ENCODE measurements at places on chromosomes 1 and 21.
A peak's percentile ranks its signal among the peaks of the same experiment; 100 is the strongest.

- no peak for DNase-seq
Observed at GRCh38 chr1:234990874-234991801, 137.5 kb downstream of the TOMM20 start.

DNA sequence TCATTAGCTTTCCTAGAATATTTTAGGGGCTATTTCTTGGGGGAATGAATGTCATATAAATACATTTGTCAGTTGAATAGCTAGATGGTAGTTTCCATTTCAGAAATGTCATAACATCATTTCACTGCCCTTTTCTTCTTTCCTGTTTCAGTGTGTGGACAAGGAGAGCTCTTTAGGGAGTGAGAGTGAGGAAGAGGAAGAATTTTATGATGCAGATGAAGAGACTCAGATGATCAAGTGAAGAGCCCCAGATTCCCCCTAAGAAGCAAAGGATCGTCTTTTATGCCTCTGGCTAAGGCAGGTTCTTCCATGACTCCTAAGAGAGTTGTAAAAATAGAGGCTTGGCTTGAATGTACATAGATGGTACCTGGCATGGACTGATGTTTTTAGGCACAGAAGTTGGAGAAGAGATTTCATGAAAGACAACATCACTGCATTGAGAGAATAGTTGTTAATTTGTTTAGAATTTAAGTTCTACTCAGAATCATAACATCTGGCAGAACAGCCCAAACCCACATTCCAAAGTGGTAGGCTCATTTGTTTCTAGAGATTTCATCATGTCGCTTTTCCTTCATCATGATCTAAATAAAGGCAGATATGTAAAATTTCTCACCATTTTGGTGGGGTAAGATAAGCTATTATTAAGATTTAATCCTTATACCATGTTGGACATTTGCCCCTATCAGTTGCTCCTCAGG lies 44.2 kb upstream of the MAB21L3 start:
- DNase-seq: no peak

- DNase-seq: no peak
Observed at GRCh38 chr1:214448536-214448935, 102.9 kb downstream of the PTPN14 start.

DNA sequence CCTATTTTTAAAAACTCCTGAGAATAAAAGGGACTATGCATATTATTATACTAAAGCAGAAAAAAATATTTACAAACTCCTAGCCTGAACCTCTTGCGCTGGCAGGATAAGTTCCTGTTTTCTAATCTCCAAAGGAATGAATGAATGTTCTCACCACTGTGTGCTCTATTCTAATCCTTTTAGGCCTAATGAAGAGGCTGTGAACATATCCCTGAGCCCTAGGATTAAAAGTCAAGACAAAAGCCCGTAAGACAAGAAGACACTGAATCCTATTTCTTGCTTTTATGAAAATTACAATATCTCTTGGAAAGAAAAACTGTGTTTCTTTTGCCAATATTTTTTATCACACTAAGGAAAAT lies 317.5 kb downstream of the HHAT start:
- no peak for DNase-seq

GRCh38 chr21:31837618-31838390 lies 35.0 kb upstream of the HUNK start:
- DNase-seq: no peak

DNA sequence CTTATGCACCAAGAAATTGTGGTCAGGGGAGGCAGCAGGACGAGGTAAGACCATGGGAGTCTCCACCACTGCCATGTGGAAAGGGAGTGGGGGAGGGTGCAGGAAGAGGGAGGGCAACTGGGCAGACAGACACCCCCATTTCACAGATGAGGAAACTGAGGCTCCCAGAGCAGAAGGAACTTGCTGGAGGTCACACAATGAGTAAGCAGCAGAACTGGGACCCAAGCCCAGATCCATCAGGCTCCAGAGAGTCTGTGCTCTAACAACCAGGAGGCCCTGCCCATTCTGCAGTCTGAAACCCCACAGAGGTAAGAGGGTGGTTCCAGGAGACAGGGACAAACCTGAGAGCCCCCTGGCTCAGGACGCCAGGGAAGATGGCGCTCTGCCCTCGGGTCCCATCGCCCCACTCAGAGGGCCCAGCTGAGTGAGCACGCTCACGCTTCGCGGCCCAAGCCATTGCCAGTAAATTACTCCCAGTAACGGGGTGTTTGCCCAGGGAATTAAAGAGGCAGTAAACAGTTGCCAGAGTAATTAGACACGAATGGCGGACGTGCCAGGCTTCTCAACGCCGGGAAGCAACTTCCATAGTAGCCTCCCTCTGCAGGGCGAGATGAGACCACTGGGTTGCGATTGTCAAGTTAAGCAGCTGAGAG lies 59.2 kb downstream of the MATN1 start:
- peak; percentile 17 for DNase-seq

- no peak for DNase-seq
Observed at GRCh38 chr1:114715952-114716303, 643 bp downstream of the NRAS start.

- no peak for DNase-seq
Observed at GRCh38 chr1:64590316-64590715, 120.4 kb downstream of the CACHD1 start.

DNA sequence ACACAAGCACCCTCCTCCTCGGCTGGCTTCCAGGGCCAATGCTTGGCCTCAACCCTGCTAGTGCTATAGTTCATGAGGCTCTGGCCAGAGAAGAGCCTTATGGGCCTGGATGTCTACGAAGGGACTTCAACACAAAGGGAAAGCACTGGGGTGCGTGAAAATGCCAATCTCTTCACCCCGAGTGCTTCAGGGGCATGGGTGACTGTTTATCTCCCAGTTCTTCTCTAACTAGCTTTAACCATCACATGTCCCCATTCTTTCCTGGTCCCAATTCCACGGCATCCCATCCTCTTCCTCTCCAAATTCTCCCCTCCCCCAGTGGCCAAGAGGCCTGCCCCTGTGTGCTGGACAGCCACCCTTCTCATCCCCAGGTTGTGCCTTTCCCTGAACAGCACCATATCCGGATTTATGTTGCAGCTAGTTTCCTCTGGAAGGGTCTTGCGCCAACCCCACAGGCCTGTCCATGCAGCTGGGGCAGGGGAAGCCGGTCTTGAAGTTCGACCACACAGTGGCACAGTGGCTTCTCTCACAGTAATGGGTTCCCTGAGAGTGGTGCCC lies 16.7 kb downstream of the ABCA4 start:
- DNase-seq: no peak

DNA sequence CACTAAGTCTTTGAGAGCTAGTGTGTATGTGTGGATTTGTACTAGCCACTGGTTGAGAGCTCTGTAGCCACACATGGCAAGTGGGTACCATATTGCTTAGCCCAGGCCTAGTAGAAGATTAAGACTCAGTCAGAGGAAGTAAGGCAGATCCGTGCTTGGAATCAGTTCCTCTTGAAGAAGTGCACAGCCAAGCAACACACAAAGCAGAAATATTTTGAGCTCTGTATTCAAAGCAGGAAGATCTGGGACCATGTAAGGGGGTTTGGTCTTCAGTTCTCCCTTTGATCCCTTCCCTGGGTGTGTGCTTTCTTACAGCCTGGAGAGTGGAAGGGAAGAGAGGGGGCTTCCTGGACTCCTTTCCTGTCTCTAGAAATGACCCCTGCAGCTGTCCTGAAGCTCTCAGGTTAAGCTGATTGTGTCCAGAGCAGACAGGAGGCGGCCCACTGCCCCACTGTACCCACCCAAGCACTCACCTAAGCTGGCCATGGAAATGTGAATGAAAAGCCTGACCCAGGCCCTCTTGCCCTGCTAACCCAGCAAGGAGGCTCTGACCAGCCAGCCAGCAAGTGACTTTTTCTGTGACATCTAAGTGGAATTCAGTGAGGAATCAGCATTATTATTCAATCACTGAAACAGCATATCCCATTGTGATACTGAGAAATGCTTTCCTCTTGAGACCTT lies 3.6 kb downstream of the ETS2 start:
- peak; percentile 53 for DNase-seq

DNA sequence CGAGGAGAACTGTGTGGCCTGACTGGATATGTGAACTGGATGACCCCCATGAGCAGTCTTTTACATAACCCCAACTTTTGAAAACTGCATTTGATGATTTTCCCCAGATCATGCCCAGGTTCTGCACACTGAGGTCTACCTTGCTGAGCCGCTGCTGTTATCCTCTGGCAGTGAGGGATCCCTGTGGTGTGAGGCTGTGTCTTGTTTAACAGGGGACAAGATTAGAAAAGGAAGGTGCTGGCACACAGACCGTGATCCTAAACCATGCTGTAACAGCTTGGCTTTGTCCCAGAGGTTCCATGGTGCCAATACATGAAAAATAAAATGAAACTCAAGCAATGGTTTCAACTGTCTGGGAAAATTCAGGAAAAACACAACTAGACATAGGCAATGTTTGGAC lies 134.2 kb downstream of the ZZZ3 start:
- DNase-seq: no peak

GRCh38 chr21:30269803-30270530 lies 12.8 kb downstream of the KRTAP24-1 start:
- no peak for DNase-seq

- DNase-seq: no peak
Observed at GRCh38 chr1:161952607-161953172, 71.0 kb downstream of the OLFML2B start.

- no peak for DNase-seq
Observed at GRCh38 chr21:27622631-27623030, 655.7 kb upstream of the ADAMTS5 start.

GRCh38 chr21:16605597-16605996 lies 875.8 kb downstream of the USP25 start:
- DNase-seq: no peak

GRCh38 chr1:209266590-209267205 lies 316.8 kb upstream of the CAMK1G start:
- no peak for DNase-seq

GRCh38 chr1:6465461-6466005 lies 440 bp downstream of the TNFRSF25 start:
- DNase-seq: peak; percentile 74

DNA sequence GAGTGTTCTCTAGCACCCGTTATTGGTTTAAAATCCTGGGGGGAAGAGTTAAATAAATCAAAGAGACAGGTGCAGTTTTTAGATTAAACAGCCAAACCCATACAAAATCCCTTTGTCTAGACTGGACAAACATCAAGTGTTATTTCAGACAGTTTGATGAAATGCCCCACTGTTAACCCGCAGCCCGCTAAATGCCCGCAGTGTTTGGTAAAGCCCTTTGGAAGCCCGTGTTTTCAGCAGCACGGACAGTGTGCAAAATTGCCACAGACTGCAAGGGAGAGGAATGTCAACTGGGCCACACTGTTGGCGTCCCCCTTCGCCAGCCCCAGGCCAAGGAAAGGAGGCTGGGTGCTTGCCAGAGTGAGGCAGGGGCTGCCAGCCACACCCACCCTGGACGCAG lies 26.6 kb downstream of the AJAP1 start:
- DNase-seq: no peak

GRCh38 chr1:2526824-2527555 lies 594 bp upstream of the PANK4 start:
- peak; percentile 73 for DNase-seq

DNA sequence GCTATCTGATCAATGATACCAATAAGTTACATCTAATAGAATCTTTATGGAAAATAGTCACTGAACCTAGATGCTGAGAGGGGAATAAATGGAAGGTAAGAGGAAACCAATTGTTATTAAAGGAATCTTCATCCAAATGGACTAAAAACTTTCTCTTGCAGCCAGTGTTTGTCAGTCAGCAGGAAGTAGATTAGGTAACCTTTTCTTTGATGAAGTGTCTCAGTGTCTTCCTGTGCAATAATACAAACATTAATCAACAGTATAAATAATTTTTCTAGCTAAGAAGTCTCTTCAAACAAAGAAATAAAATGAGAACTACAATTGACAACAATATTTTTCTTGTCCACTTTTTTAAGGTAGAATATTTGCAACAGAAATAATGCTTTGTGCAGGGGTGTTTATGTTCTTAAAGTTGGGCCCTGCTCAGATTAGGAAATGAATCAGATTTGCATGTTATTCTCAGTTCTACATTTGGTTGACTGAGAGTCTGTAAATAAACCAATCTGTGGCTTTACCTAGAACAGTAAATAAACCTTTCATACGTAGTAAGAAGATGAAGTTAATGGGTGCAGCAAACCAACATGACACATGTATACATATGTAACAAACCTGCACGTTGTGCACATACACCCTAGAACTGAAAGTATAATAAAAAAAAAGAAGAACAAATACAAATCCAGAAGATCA lies 391.4 kb downstream of the MRPL39 start:
- no peak for DNase-seq

DNA sequence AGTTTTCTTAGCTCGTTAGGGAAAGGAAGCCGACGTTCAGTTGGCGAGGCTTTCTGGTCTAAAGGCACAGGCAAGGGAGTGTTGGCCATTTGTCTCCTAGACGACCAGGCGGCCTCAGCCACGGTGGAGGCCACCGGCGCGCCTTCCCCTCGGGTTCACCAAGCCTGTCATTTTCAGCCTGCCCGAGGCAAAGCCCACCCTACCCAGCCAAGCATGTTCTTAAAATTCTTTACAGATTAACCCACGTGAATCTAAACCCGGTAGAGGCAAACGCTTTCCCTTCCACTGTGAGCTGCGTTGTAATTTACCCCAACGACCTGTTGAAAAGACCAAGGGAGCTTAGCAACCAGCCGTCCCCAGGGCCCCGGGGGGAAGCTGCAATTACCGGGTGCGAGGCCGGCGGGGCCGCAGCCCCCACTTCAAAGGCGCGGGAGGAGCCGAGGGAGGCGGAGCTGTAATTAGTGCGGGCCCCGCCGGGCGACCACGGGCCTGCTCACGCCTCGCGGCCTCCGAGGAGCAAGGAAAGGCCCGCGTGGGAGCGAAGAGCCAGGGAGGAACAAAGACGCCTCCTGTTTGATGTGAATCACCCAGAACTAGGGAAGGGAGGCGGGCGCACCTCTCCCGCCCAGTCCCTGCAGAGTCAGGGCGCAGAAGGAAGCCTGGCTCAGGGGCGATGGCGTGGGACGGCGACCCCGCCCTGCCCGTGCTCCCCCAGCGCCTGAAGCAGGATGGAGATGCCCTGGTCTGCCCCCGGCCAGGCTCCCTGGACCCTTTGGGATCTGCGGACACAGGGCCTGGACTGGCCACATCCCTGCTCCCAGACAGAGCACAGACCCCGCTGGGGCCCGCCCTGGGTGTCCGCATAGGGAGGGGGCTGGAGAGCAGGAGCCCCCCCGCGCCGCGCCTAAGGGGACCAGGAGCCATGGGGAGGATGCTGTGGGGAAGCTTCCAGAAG lies 12.1 kb upstream of the TSPEAR start:
- no peak for DNase-seq

- peak; percentile 87 for DNase-seq
Observed at GRCh38 chr1:108661030-108661609, at the start of gene HENMT1. Gene HENMT1, minus strand, starts transcription at chr1:108661093. Its CDS starts 1,209 bp downstream, at chr1:108659884.

GRCh38 chr1:163191301-163191700 lies 11.4 kb downstream of the RGS5 start:
- no peak for DNase-seq

DNA sequence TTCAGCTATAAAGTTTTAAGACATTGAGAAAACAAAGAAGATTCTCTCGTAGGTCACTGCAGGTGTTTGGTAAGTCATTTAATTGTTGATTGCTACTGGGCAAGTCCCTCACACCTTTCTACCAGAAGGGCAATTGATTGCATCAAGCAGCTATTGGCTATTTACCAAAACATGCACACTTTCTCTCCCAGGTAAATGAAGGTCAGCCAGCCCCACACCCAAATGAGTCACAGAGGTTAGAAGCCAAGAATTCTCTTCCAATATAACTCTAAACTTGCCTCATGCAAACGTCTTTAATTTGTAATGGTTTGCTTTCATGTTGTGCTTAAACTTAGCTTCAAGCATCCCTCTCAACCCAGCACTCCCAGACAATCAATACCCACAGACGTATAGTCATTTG lies 475.3 kb upstream of the ADGRL2 start:
- DNase-seq: no peak
